ENCODE measurements at places on chromosomes 5 and 9.

DNA sequence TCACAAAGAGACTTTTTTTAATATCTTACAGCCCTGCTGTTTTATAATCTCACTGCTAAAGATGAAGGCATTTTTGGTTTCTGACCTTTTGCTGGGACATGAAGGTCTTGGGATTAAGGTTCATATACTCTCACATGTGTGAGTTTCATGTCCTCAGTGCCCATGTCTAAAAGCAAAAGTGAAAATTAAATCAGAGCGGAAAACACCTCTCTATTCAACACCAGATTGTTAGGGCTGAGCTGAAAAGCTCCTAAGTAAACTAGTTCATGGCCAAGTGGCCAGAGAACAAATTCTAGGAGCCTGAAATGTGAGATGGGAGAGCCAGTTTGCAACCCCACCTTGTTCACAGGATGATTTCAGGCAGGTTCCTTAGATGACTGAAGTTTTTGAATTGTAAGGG, 110.9 kb downstream of the GRIA1 start:
- DNase-seq, result no peak

GRCh38 chr9:135043345-135043744, 44.1 kb upstream of the OLFM1 start:
- no peak for DNase-seq

DNA sequence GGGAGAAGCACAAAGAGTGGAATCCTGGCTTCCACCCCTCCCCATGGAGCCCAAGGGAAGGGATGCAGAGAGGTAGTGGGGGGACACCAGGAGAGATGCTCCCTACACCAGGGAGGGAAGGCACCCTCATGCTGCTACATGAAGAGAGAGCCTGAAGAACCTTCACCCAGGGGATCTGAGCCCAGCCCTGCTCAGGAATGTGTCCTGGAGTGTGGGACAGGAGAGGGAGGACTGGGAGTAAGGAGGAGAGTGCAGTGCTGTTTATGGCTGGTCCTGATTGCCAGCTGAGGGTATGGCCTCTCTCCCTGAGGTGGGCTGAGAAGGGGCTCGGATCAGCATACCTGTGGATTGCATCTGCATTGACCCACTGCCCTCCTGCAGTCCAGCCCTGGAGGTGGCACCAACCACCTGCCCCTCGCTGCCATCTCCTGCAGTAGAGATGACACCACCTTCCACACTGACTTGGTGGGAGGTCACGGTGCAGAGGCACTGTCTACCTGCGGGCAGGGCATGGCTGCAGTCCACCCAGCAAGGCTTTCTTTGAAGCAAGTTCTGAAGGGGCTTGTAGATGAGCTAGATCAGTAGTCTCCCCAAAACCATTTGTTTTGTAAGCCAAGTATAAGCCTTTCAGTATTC, 114.9 kb upstream of the SLC25A48 start:
- no peak for DNase-seq

GRCh38 chr5:73908846-73909245, 282.9 kb downstream of the ARHGEF28 start:
- no peak for DNase-seq

DNA sequence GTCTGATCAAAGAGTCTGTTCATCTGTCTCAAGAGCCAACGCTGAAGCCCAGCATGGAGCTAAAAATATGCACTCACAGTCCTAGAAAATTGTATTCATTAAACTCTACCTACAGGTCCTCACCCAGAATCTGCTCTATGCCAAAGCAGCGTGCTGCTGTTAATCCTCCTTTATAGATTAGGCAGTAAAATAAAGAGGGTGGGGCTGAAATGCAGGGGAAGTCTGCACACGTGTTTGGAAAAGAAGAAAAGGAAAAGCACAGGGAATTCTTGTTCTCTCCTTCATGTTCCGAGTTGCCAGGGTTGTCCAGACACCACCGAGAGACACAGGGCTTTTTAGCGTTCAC, 121.4 kb upstream of the TMEM161B start:
- DNase-seq, result no peak

- DNase-seq, result no peak
Measured at GRCh38 chr9:29751226-29751625, 2177.9 kb upstream of the C9orf72 start.

DNA sequence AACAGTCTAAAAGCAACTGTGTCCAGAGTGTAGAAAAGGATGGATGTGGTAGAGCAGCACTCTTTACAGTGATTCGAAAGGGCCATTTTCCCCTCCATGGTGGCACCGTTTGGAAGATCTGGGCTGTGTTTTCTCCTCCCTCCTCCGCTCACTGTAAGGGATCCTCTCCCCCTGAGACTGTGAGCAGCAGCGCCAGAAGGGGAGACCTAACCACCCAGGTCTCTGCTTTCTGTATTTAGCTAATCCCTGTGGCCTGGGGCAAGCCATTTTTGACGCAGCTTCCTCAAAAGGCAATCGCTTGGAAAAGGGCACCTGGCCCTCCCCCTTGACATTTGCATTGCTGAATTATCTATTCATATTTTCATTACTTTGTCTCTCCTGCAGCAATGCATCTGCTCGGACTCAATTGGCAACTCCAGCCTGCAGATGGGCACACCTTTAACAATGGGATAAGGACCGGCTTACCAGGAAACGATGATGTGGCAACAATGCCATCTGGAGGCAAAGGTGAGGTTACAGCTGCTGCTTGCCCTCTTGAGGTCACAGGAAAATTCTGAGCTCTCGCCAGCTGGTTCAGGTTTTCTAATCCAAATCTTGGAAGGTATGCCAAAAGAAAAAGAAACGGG, 244.3 kb upstream of the WWC1 start:
- DNase-seq, result no peak

GRCh38 chr5:31954091-31954490, 220.0 kb downstream of the GOLPH3 start:
- no peak for DNase-seq

- peak; percentile 57 for DNase-seq
Measured at GRCh38 chr5:172173564-172174153, 14.4 kb downstream of the STK10 start.

GRCh38 chr5:160188141-160189015, 40.9 kb upstream of the FABP6 start:
- no peak for DNase-seq

- no peak for DNase-seq
Measured at GRCh38 chr5:94793816-94794198, 175.3 kb downstream of the SLF1 start.

GRCh38 chr9:126211441-126212074, 115.1 kb upstream of the MVB12B start:
- DNase-seq, result no peak

DNA sequence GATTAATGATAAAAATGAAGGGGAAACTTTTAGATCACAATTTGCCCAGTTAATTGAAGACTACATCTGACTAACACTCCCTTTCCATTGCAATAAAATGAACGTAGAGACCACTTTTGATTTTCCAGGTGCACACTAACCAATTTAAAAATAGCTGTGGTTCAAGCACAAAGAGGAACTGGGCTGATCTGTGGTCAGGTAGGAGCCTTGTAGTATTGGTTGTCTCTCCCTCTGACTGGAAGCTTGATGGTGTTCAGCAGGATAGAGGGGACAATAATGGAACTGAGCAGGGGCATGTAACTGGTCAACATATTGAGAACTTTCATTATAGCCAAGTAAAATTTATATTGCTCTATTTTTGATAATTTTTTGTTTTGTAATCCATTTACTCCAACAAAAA, 886.8 kb upstream of the SEMA6A start:
- DNase-seq, result no peak

DNA sequence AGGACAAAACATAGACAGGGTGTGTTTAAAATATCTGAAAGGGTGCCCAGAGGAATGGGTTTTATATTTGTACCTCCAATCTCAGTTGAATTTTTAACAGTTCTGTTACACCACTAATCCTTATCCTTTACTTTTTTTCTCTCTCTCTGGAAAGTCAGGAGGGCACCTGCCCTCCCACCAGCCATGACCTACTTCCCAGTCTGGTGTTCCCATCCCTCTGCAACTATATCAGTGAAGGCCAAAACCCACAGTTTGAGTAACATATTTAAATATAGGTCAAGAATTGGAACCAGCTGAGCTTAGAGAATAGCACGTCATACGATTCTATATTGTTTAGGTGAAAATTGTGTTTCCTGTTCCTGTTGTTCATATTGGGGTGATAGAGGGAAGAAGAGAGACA, 229.8 kb downstream of the NTRK2 start:
- no peak for DNase-seq

DNA sequence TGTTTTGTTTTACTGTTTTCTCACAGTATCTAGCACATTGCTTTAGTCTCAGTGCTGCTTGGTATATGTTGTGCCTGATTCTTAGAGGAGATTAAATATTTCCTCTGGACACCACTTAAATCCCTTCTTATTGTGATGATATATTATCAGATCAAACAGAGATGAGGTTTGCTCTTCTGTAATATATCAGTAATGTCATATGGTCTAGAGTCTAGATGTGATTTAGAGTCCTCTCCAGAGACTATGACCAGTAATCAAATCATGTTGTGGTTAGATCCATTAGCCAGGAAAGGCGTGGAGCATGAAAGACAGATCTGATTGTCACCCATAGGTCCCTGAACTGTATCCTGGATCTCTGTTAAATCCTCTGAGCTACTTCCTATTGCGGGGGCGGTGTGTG, 24.4 kb downstream of the CAMK4 start:
- DNase-seq, result no peak

DNA sequence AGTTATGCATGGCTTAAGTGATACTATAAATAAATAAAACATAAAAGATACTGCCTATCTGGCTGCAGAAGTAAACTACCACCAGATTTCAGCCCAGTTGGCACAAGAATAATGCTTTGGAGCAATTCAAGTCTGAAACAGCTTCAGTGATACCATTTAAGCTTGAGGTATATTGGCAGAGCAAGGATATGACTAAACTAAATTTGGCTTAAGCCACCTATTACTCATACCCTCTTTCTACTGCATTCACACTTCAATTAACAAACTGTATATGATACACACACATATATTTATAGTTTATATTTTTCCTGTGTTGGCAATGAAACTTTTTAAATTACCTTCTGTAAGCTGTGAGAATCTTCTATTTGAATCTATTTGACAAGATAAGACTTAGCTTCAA, 431.9 kb downstream of the ANXA1 start:
- no peak for DNase-seq

GRCh38 chr9:698954-699353, 142.5 kb upstream of the DMRT1 start:
- no peak for DNase-seq

GRCh38 chr5:32280656-32281081, 32.1 kb downstream of the MTMR12 start:
- no peak for DNase-seq

GRCh38 chr5:149537374-149537975, 13.8 kb downstream of the CSNK1A1 start:
- no peak for DNase-seq

DNA sequence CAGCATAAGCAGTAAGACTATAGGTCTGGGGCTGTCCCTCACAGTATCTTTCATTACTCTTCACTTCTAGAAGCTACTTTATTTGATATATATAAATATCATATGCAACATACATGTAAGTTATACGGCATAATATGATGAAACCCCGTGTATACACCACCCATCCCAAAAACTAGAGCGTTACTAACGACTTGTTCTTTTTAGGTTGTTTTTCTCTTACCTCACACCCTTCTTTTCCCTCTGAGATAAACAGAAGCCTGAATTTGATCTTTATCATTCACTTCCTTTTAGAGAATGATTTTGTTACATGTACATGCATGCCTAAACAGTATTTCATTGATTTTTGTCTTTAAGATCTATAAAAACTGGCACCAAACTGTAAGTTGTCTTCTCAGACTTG, 3.7 kb downstream of the TRMO start:
- DNase-seq, result no peak

GRCh38 chr9:16002816-16003215, 450.0 kb downstream of the CCDC171 start:
- no peak for DNase-seq

GRCh38 chr9:91407580-91408318, 15.9 kb downstream of the NFIL3 start:
- DNase-seq, result no peak

Measured in stimulated activated CD8-positive, alpha-beta memory T cell treated with anti-CD3 and anti-CD28 coated beads, Interleukin-15, amount 100 ng/mL, for 4 hours (primary cell).